ENCODE measurements at places on chromosomes 12 and 14. TPM values are rescaled to one million over a fixed set of nuclear protein-coding genes. Genes with fewer than 3 reads are reported as not detected.

DNA sequence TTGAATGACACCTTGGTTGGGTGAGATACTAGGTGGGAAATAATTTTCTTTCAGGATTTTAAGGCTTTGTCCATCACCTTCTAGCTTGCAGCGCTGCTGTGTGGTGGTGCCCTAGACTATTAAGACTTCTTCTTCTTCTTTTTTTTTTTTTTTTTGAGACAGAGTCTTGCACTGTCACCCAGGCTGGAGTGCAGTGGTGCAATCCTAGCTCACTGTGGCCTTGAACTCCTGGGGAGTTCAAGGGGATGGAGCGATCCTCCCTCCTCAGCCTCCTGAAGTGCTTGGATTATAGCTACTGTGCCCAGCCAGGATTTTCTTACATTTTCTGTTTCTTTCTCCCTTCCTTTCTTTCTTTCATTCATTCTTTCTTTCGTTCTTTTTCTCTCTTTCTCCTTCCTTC lies 10.3 kb upstream of the MTA1 start:
- H3K36me3 ChIP-seq: no peaks in the 10 kb centered on the region
- no peak for DNase-seq
- no peak overlapping the region for H3K4me3 ChIP-seq
- H3K27me3 ChIP-seq: peaks cover 19% of the 10 kb centered on the region

DNA sequence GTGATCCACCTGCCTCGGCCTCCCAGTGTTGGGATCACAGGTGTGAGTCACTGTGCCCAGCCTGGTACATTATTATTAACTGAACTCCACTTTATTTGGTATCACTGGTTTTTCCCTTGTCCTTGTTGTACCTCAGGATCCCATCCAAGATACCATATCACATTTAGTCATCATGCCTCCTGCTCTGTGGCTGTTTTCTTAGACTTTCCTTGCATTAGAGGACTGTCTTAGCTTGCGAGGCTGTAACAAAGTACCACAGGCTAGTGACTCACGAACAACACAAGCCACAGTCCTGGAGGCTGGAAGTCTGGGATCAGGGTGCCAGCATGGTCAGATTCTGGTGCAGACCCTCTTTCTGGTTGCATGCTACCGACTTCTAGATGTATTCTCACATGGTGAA lies 12.2 kb downstream of the KLC1 start:
- no peak for DNase-seq
- H3K27me3 ChIP-seq: no peaks in the 10 kb centered on the region
- H3K4me1 ChIP-seq: peaks cover 20% of the 10 kb centered on the region
- no peak overlapping the region for H3K4me3 ChIP-seq
- H3K27ac ChIP-seq: no peak overlapping the region

DNA sequence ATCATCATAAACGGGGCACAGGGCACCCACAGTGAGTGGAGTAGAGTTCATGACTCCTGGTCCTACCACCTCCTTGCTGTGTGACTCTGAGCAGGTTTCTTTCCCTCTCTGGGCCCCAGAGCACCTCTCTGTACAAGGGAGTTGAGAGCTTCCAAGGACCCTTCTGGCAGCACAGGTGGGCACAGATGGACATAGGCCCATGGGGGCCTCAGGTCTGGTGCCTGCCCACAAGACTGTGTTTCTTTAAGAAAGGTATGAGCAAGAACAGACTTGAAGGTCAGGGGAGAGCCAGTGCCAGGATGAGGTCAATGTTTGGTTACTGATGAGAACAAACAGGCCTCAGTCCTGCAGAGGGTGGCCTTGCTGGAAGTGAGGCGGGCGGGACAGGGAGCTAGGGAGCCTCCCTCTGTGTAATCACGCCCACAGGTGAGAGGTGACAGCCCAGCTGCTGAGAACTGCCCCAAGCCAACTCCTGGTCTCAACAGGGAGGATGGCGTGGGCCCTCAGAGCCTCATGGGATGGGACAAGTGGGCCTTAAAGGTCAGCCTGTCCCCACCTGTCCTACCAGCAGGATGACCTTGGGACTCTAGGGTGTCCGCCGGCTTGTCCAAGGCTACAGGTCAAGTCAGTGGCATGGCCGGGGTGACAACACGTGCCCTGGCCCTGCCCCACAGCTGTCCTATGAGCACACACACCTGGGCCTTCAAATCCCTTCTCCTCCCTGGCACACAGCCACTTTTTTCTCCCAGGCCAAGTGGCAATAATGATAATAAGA lies 49.1 kb downstream of the CCDC85C start:
- no peaks in the 10 kb centered on the region for H3K27me3 ChIP-seq
- H3K4me3 ChIP-seq: no peak overlapping the region
- H3K27ac ChIP-seq: no peak overlapping the region

DNA sequence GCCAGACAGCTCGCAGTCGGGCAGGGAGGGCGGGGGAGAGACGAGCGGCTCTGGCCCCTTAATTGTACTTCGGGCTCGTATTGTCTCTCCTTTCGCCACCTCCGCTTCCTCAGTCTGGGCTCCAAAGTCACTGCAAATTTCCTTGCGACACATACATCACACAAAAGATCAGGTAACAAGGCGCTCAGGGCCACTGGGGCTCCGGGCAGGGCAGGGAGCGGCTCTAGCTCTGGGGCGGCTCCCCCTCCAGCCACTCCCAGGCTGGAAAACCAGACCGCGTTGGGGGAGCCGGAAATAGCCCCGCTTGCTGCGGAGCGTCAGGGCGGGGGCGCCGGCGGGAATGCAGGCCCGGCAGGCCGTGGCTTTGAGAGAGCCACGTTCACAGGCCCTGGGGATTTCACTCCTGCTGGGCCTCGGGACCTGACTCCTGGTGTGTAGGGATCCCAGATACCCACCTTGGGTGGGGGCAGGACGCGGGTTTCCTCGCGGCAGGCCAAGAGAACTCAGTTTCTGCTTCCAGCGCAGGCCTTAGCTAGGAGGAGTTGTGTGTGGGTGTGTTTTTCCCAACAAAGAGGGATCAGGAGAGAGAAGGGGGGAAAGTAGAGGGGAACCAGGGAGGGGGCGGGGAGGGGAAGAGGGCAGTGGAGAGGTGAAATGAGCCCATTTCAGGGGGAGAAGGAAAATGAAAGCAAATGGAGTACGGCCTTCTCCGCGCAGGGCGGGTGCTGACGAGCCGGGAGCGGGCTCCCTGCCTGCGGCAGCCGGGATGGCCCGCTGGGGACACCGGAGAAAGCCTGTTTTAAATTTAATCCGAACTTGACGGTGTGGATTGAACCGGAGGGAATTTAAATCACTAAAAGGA lies 4.4 kb upstream of the HOXC9 start:
- peaks cover 90% of the 10 kb centered on the region for H3K27me3 ChIP-seq
- peaks cover 3% of the 10 kb centered on the region for H3K36me3 ChIP-seq
- peak; percentile 37 for DNase-seq
- H3K4me1 ChIP-seq: peaks cover 58% of the 10 kb centered on the region

GRCh38 chr12:120842595-120842994 lies 61.6 kb downstream of the SPPL3 start:
- peaks cover 35% of the 10 kb centered on the region for H3K4me1 ChIP-seq
- DNase-seq: no peak
- no peaks in the 10 kb centered on the region for H3K27me3 ChIP-seq
- H3K27ac ChIP-seq: no peak overlapping the region
- peaks cover 1% of the 10 kb centered on the region for H3K36me3 ChIP-seq

DNA sequence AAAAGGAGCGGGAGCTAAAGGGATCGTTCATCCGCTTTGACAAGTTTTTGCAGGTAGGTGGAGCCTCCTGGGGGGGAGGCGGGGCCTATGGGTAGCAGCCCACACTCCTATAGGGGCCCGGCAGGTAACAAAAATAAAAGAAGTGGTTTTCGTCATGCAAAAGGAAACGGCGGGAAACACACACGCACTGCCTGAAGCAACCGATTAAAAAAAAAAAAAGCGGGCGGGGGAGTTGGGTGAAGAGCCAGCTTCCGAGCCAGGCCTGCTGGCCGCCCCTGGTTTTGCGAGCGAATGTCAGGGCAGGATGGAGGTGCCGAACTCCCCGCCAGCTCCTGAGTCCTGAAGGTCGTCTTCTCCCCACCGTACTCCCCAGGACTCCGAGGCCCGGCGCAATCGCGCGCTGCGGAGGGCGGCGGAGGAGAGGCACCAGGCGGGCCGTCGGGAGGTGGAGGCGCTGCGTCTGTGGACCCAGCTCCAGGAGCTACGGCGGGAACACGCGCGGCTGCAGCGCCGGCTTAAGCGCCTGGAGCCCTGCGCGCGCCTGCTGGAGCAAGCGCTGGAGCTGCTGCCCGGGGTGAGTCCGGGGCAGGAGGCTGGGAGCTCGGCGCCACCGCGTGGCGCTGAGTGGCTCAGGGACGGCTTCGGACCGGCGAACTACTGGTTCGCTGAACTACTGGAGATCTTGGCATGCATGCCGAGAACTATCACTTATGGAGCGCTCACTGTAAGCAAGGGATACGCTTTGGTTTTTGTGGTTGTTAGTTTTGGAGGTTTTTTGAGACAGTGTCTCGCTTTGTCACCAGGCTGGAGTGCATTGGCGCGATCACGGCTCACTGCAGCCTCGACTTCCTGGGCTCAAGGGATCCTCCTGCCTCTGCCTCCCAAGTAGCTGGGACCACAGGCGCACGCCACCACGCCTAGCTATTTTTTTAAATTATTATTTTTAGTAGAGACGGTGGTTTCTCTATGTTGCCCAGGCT lies 3.6 kb downstream of the CFAP73 start:
- H3K27me3 ChIP-seq: peaks cover 11% of the 10 kb centered on the region
- H3K4me3 ChIP-seq: peak overlapping the region; percentile 92
- peaks cover 20% of the 10 kb centered on the region for H3K4me1 ChIP-seq
- no peak overlapping the region for H3K27ac ChIP-seq
- peaks cover 2% of the 10 kb centered on the region for H3K36me3 ChIP-seq

Gene VASH1
- 4.4 TPM for total RNA-seq

DNA sequence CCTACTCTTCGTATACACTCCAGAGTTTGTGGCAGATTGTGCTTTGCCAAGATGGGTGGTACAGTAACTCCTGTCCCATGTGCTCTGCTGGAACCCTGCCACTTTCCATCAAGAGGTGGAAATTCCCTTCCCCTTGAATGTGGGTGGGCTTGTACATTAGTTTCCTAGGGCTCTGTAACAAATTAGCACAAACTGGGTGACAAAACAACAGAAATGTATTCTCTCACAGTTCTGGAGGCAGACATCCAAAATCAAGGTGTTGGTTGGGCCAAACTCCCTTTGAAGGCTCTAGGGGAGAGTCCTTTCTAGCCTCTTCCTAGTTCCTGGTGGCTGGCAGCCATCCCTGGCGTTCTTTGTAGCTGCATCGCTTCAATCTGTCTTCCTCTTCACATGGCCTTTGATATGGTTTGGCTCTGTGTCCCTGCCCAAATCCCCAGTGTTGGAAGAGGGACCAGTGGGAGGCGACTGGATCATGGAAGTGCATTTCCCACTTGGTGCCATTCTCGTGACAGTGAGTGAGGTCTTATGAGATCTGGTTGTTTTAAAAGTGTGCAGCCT lies 117.5 kb downstream of the VRK1 start:
- H3K4me3 ChIP-seq: no peak overlapping the region
- H3K27ac ChIP-seq: no peak overlapping the region

GRCh38 chr12:48998497-48999353 lies 450 bp downstream of the DDN start:
- H3K27me3 ChIP-seq: peaks cover 31% of the 10 kb centered on the region
- peaks cover 10% of the 10 kb centered on the region for H3K36me3 ChIP-seq
- H3K4me1 ChIP-seq: peaks cover 23% of the 10 kb centered on the region
- H3K27ac ChIP-seq: no peak overlapping the region
